ENCODE measurements at places on chromosomes 6 and 20.

GRCh38 chr20:31829731-31830130, 10.6 kb downstream of the MYLK2 start:
- no peak for DNase-seq

GRCh38 chr6:40856271-40856670, 182.8 kb downstream of the UNC5CL start:
- DNase-seq, result no peak

- DNase-seq, result no peak
Observed at GRCh38 chr6:169802790-169803189, 51.4 kb downstream of the ERMARD start.

DNA sequence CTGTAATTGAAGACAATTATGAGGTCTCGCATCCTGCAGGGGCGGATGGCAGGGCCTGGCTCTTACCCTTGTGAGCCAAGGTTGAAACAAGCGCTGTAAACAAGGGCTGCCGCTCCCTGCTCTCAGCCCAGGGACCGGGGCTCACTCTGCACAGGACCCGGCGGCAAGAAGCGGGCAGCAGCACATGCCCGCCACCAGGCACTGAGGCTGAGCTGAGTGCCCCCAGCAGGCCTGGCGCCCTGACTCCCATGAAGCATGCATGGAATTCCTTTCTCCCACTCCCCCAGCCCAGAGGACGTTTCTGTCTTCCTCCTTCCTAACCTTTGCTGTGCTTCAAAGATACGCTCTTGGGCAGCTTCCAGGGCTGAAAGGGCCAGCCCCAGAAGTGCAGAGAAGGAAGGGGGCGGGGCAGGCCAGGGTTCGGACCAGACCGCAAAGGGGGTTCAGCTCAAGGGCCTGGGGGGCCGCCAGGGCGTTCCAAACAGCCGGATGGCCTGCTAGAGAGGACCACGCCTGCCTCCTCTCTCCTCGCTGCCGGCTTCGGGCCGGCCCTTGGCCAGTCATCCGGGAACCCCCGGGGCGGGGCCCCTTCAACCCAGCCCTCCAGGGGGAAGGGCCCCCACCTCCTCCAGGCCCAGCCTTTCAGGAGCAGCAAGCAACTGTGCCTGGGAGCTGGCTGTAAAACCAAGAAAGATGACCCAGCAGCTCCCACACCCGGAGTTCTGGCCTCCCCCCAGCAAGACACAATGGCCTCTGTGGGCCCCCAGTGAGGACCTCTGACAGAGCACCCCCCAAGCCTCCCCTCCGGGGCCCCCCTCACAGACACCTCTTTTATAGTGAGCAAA, 109.9 kb downstream of the NOL4L start:
- no peak for DNase-seq

- DNase-seq, result no peak
Observed at GRCh38 chr6:38322138-38322537, 317.6 kb downstream of the BTBD9 start.

GRCh38 chr6:80234401-80234800, 127.9 kb downstream of the BCKDHB start:
- no peak for DNase-seq

- no peak for DNase-seq
Observed at GRCh38 chr20:54014293-54014926, 56.0 kb downstream of the BCAS1 start.

DNA sequence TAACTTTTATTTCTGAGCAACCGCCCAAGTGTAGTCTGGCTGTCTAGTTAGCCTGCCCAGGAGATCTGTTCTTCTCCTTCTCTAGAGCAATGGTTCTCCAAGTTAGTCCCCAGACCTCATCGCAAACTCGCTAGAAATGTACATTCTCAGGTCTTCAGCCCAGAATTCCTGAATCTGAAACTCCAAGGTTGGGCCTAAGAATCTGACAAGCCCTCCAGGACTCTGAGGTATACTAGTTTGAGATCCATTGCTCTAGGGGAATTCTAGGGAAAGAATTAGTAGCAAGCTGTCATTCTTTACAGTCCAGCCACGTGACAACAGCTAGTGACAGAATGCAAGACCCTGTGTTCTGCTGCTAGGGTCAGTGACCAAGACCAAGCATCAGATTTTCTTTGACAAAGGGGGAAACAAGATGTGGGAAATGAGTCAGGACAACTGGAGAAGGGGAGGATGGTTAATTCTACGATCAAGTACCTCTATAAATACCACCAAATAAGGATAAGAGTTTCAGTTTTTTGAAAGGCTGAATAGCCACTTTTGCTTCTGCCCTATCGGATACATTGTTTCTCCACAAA, 5.8 kb downstream of the UBE2V1 start:
- DNase-seq, result no peak

DNA sequence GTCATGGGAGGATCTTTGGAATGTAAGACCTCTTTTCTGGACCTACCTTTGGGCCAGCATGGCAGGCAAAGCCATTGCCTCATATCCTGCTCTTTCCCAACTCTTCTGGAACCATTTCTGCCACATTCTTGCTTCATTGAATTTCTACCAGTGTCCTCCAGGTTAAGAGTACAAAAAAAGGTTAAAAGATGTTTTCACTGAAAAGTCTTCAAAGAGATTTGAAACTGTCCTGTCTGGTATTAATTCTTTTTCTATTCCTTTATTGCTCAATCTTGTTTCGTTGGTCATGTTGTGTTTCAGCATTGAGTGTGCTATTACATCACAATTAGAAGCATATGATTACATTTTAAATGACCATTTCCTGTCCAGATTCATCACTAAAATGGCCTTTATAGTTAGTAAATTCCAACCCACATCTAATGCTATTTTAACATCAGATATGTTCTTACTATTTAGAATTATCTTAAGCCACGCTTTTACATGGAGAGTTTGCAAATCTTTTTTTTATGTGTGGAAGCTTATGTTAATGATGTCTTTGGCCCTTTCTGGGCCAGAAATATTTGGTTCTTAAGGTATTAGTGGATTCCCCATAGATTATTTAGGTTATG, 450.9 kb downstream of the GJA1 start:
- no peak for DNase-seq

DNA sequence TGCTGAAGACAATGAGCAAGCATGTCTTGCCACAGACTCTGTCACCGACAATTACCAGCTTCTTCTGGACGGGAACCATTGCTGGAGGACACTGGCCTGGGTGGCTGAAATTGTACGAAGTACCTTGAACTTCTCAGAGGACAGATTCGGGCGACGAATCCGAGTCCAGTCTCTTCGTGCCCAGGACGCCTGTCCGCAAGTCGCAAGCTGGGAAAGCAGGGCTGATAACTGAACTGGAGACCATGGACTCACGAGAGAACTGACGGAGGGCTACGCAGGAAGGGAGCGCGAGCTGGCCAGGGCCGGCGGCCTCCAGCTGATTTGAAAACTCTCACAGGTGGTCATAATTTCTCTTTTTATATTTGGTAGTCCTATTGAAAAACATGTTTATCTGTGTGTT, 1229.5 kb upstream of the MAP3K7 start:
- no peak for DNase-seq

DNA sequence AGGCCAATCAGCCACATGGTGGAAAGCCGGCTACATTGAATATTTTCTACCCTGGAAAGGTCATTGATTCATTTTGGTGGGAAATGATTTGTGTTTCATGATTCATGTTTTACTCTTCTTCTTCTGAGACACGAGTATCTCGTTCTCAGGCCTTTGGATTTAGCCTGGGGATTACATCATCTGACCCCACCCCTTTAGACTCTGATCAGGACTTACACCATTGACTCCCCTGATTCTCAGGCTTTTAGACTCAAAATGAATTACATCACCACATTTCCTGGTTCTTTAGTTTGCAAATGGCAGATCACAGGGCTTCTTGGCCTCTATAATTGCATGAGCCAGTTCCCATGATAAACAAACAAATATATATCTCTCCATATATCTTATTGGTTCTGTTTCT, 228.8 kb downstream of the ADGRG6 start:
- DNase-seq, result no peak

DNA sequence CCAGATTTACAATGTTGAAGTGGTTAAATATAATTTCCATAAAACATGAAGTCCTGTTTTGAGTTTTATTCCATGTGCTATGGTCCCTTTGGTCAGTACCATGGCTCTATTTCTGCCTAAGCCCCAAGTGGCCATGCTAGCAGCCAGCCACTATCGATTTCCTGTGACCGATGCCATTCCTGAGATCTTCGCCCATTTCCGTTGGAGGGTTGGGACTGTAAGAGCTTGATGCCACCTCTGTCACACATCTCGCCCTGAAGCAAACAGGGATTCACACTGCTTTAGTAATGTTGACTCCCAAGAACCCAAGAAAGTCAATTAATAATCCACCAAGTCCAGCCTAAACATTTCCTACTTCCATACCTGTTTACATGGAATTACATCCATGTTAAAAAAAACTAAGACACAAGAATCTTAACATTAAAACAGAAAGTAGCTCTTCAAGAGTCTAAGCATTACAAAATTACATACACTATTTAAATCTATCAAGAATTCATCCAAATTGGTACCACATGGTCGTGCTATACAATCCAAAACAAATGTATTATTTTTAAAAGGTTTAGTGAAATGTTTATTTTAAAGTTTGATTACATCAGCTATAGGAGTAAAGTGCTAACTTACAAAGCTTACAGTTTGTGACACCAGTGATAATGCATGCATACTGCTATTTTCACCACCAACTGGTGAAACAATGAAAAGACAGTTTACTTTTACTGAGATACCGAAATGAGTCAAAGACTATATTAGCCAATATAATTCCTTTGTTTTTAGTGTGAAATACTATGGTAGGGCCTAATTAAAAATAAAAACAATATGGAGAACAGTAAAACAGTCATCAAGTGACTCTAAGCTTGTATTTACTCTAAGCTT, 2.5 kb downstream of the RBM39 start:
- DNase-seq, result peak; percentile 58

GRCh38 chr20:64196309-64196708, 32.1 kb downstream of the MYT1 start:
- DNase-seq, result no peak

DNA sequence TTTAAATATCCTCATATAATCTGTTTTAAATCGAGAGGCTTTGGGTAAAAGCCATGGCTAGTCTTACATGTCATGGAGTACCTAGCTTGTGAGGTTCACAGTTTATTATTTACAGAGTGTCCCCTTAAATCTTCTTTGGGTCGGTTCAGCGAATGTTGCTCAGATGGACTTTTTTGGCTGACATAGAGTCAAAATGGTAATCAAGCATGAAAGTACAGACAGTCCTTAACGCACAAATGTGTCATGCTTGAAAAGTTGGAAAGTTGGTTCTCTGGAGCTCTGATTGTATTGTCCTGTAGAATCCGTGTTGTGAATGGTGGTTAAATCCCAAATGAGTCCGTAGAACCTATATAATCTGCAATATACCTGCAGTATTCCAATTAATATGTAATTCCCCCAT, 22.0 kb downstream of the PTPN1 start:
- no peak for DNase-seq

- no peak for DNase-seq
Observed at GRCh38 chr20:42150230-42150629, 532.1 kb upstream of the CHD6 start.

DNA sequence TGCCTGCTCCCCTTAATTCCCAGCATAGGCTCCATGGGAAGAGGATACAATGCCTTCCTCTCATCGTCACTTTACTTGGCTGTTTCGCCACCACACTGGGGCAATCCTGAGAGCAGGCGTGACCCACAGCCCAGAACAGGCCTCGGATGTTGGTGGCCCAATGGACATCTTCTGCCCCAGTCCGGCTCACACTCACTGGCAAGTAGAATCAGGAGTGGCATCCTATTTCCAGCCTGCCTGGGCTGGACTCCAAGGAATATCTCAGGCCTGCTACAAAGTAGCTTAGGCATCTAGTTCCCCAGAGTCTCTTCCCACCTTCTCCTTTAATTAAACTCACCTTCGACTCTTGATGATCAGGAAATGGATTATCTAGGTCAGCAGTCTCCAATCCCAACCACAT, 110.5 kb downstream of the LRFN2 start:
- no peak for DNase-seq

GRCh38 chr6:125294036-125294435, 7.7 kb downstream of the HDDC2 start:
- no peak for DNase-seq
